ENCODE measurements at places on chromosomes 7 and 10.

DNA sequence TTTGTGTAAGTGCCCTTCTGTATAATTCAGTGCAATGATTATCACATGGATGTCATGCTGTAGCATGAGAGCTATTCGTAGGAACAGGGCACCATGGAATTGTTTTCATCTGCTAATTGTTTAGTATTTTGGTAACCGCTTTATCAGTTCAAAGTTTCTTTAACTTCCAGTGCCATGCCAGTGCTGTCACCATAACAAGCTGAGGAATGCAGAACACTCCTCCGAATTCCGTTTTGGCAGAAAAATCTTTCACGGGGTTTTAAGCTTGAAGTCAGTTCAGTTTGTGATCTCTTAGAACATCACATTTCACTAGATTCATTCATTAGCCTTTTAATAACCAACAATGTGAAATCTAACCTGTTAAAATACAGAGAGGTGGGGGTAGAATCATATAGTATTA lies 117.2 kb upstream of the SEMA3C start:
- DNase-seq = no peak

DNA sequence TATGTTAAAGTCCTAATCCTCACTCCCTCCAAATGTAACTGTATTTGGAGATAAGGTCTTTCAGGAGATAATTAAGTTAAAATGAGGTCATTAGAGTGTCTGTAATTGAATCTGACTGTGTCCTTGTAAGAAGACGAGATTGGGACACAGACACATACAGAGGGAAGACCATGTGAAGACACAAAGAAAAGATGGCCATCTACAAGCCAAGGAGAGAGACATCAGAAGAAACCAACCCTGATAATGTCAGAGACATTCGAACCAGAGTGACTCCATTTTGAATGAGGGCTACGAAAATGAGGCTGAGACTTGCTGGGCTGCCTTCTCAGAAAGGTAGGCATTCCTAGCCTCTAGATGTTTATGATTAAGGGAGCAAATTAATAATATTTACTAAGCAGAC lies 542 bp upstream of the SAMD9L start:
- DNase-seq = no peak

- DNase-seq = no peak
These were observed 24.1 kb upstream of the ANKRD30A start for GRCh38 chr10:37101261-37101660.

DNA sequence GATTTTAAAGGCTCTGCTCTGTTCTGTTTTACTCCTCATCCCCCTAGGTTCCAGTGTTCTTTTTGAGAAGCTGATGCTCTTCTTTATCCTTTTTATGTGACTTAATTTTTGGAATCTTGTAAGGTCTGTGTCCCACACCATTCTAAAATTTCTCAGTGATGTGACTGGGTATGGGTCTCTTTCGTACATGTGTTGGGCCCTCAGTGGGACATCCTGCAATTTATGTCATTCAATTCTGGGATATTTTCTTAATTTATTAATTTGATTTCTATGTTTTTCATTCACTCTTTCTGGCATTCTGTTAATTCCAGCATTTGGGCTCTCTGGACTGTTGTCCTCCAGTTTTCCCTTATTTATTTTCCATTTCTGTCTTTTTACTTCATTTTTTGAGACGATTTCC lies 19.4 kb downstream of the CCDC126 start:
- no peak for DNase-seq

DNA sequence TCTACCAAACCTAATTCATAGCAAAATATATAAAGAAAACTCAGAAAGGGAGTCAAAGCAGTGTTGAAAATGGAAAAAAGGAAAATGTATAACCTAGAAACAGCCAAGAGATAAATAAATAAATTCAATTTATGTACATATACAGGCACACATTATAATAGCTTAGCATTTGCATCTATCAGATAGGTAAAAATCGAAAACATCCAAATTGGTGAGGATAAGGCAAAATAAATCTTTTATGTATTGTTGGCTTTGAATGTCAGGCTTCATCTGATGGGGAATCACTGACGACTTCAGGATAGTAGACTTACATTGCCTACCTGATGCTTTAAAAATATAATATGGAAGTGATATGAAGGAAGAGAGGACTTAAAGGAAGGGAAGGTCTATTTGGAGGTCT lies 20.6 kb upstream of the CHRM2 start:
- DNase-seq = no peak

DNA sequence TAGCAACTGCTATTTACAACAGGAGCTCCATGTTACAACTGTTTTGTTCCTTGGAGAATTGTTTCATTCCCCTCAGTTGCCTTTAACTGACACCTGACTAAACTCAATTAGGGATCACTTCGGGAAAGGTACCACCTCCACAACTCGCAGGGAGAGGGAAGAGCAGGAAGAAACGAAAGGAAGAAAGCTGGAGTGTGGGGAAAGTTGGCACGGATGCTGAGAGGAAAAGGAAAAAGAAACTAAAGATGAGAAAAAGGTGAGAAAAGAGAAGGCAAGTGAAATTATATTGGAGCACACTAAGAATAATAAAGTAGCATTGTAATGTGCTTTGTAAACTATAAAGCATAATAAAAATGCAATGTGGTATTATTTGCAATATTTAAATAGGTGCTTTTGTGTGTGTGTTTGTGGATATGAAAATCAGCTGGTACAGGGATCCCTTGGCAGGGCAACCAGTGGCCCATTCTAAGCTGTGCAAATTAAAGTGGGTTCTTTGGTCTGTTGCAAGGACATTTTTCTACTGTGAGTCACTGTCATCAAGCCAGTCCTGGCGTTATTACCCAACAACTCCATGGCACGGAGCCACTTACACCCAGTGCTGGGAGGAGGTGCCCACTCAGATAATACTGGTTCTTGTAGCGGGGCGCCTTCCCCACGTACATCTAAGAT lies 45.9 kb downstream of the HIPK2 start:
- no peak for DNase-seq

DNA sequence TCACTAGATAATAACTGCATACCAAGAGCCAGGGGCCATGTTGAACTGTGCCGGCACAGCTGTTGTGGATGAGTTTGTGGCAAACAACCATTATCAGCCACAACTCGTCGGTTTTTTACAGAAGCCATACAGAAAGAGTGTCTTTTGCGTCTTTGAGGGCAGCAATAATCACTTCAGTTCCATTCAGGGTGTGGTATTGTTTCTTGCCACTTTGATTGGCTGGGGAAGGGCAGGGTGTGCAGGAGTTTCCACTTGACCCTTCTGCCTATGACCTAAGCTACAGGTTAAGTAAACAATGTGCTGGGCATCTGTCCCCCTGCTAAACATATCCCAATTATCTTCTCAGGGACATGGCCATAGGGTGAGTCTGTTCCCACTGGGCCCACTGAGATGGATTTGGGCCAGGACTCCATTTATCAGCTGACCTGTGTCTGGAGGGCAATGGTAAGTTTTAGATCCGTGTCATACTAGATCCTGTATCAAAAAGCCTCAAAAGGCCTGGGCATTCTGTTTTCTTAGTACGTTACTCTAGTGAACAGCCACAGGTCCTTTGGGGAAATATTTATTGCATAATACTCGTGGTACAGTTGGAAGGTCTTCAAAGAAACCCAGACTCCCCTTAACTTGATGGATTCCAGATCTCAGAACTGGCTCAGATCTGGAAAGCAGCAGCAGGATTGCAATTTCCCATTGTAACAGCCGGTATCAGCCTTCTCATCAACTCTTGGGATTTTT lies 15.9 kb downstream of the ZNF3 start:
- DNase-seq = no peak

DNA sequence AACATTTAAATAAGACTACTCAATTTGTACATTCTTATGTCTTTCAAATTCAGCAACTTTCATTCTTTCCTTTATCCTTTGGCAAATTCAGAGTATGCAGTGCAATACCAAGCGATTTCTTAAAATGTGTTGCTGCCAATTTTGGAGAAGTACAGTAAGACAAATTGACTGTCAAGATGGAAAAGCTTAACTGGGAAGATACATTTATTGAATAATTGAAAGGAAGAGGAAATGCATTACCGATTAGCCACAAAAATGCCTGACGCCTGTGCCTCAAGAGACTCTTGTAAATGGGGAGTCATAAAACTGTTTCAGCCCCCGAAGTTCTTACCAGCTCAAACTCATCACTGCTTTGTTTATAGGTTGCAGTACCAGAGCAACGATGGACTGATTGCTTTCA lies 373.3 kb upstream of the GALNT17 start:
- DNase-seq = no peak

- DNase-seq = no peak
These were observed 12.0 kb upstream of the ZNF800 start for GRCh38 chr7:127404286-127405072.

All from NCI-H1930 (cell line).